ENCODE measurements at places on chromosomes 12 and 14.
A peak's percentile ranks its signal among the peaks of the same experiment; 100 is the strongest.

GRCh38 chr14:102518063-102518648 is 8.6 kb upstream of the ANKRD9 start:
- no peak for DNase-seq

DNA sequence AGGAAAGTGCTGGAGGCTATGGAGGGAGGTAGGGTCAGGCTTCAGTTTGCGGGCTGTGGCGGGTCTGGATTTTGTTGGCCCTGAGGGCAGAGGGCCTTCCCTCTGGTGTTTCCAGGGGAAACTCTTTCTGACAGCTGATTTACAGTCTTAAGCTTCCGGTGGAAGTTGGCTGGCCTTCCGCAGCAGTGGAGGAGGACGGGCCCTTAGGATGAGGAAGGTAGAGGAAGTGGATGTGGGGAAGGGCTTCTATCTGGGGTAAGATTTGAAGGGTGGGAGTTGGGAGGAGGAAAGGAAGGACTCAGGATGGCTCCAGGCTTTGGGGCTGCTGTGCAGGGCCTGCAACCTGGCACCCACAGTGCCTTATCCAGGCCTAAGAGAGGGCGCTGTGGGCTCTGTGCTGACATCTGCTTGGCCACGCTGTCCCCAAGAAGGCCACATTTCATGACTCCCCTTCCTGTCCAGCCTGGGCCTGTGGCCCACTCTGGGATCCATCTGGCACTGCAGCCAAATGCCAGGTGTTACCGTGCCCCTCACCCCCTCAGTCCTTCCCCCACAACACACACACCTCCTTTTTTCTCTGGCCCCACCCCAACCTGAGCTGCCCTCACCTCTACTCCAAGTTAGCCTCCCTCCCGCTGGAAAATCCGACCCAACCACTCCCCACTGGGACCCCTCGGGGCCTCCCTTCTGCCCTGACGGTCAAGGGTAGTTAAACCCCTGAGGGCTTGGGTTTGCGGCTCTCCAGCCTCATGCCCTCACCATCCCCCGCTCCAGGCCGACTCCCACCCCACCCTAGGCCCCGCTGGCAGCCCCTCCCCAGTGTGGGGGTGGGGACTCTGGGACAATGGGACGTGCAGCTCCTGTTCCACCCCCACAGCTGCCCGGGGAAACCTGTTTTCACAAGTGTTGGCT is 7.7 kb upstream of the PPP1R13B start:
- DNase-seq, result no peak

DNA sequence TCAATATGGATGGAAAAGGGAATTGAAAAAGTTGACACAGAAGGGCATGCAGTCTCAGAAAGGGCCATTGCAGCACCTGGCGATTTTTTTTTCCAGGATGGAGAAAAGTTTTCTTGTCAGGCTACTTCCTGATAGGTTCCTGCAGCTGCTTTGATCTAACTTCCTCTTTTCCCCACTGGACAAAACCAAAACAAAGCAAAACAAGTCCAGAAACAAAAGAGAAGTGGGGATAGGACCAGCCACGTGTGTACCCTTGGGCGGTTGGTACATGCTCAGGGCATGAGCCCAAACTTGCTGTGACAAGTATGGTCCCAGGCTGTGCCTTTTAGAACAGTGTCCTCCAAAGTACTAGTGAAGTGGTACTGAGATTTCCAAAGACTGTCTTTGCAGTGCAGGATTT is 89.8 kb downstream of the CHST11 start:
- DNase-seq, result no peak

- DNase-seq, result no peak
Observed at GRCh38 chr12:107309020-107309419, 215.7 kb upstream of the CRY1 start.

DNA sequence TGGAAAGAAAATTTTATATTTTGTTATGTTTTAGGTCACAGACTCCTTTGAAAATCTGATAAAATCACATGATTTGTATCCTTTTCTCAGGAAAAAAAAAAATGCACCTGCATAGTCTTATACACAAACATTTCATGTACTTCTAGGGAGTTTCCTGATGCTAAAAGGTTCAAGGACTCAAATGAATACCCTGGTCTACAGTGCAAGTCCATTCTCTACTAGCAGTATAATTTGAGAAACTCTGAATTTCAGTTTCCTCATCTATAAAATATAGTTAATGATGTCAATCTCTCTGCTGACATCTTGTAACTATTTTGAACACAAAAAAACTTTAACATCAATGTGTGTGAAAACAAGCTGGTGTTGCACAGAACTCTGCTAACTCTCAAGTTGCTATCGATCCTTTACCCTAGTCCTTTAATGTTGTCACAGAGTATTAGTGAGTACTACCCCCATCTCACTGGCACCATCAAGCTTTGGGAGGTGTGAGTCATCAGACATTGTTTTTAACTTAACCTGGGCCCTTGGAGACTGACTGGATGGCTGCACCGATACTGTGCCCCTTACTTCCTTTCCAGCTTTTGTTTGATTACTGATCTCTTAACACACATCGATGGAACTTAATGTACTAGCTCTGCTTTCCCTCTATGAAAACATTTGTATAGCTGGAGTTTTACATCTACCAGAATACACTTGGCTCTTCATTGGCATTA is 251.9 kb upstream of the SOX5 start:
- no peak for DNase-seq

GRCh38 chr12:6534945-6535696 is 804 bp downstream of the GAPDH start:
- DNase-seq, result peak; percentile 64

GRCh38 chr14:64149921-64150320 is 144.2 kb downstream of the ESR2 start:
- DNase-seq, result no peak

GRCh38 chr14:49485290-49485689 is 100.9 kb downstream of the RPS29 start:
- no peak for DNase-seq

DNA sequence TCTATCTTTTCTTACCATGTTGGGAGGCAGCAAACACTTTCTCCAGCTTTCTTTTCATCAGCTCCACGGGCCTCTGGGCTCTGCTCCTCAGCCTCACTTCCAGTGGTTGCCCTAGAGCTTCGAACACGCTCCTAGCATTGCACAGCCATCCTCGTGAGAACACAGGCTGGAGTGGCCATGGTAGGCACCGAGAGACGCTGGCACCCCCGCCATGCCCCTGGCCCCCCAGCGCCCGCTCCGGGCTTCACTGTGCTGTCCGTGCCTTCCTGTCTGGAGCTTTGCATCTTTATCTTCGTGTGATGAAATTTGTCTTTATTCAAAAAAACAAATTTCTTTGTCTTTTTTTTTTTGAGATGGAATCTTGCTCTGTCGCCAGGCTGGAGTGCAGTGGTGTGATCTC is 352.2 kb downstream of the TMEM121 start:
- DNase-seq, result no peak

DNA sequence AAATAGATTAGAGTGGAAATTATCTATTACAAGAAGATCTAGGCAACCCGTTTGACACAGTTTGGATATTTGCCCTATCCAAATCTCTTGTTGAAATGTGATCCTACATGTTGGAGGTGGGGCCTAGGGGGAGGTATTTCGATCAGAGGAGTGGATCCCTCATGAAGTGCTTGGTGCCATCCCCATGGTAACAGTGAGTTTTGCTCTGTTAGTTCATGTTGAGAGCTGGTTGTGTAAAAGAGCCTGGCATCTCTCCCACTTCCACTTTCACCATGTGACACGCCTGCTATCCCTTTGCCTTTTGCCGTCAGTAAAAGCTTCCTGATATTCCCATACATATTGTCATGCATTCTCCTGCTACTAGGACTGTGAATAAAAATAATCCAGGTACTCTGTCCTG is 66.4 kb upstream of the FLRT2 start:
- DNase-seq, result no peak

GRCh38 chr14:41606532-41607303 is at the start of gene LRFN5:
Gene LRFN5 (plus strand): TSS chr14:41606876.
- DNase-seq, result no peak
